ENCODE measurements at places on chromosomes 12 and 14.

- peaks cover 16% of the 10 kb centered on the region for H3K36me3 ChIP-seq
- H3K4me3 ChIP-seq, result peak overlapping the region; percentile 77
- peak; percentile 63 for DNase-seq
- peak overlapping the region; percentile 92 for H3K27ac ChIP-seq
- H3K27me3 ChIP-seq, result no peaks in the 10 kb centered on the region
These were observed 530 bp downstream of the APAF1 start for GRCh38 chr12:98645572-98646067.

GRCh38 chr12:48374164-48374563 lies 23.4 kb upstream of the ZNF641 start:
- DNase-seq, result no peak
- H3K4me1 ChIP-seq, result no peaks in the 10 kb centered on the region
- no peak overlapping the region for H3K27ac ChIP-seq
- no peak overlapping the region for H3K4me3 ChIP-seq
- H3K27me3 ChIP-seq, result no peaks in the 10 kb centered on the region

DNA sequence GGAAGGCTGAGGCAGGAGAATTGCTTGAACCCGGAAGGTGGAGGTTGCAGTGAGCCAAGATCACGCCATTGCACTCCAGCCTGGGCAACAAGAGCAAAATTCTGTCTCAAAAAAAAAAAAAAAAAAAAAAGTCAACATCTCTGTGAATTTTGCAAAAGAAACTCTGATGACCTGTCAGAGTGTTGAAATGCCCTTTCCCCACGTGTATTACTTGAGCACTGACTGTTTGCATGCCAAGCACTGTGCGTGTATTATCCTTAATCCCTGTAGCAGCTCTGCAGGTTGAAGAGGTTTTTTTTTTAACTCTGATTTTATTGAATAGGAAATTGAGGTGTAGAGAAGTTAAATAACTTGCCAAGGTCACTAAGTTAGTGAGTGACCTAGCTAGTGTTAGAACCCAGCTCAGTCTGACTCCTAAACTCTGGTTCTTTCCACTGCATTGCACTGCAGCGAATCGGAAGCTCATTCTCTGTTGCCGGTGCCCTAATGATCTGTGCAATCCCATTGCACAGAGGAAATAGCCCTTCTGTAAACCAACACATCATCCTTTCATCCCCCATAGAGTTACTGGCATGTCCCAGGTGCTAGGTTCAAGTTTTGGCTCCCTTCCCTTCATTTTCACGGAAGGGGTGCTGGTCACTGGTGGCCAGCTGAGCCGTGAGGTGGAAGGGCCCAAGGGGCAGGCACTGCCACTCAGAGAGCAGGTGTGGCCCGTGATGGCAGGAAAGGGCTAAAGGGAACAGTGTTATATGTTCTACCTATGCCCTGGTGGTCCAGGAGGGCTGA lies 122.3 kb downstream of the EML1 start:
- H3K27me3 ChIP-seq, result no peaks in the 10 kb centered on the region
- no peak overlapping the region for H3K27ac ChIP-seq
- peaks cover 53% of the 10 kb centered on the region for H3K36me3 ChIP-seq
- DNase-seq, result no peak
- no peak overlapping the region for H3K4me3 ChIP-seq
- no peaks in the 10 kb centered on the region for H3K4me1 ChIP-seq

- no peaks in the 10 kb centered on the region for H3K4me1 ChIP-seq
- no peaks in the 10 kb centered on the region for H3K36me3 ChIP-seq
- no peak for DNase-seq
- no peak overlapping the region for H3K27ac ChIP-seq
These were observed 388.9 kb downstream of the SOX5 start for GRCh38 chr12:23560611-23561010.

DNA sequence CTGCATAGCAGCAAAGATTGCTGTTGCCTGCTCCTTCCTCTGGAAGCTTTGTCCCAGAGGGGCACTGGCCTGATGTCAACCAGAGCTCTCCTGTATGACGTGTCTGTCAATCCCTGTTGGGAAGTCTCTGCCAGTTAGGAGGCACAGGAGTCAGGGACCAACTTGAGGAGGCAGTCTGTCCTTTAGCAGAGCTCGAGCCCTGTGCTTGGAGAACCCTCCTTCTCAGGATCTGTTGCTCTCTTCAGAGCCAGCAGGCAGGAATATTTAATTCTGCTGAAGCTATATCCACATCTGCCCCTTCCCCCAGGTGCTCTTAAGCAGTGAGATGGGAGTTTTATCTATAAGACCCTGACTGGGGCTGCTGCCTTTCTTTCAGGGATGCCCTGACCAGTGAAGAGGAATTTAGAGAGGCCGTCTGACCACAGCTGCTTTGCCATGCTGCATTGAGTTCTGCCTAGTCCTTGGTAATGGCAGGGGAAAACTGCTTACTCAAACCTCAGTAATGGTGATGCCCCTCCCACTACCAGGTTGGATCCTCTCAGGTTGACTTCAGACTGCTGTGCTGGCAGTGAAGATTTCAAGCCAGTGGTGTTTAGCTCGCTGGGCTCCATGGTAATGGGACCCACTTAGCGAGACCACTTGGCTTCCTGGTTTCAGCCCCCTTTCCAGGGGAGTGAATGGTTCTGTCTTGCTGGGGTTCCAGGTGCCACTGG lies 218.6 kb upstream of the SLC38A2 start:
- no peak for DNase-seq
- no peak overlapping the region for H3K27ac ChIP-seq
- H3K4me1 ChIP-seq, result no peaks in the 10 kb centered on the region
- H3K36me3 ChIP-seq, result no peaks in the 10 kb centered on the region
- H3K4me3 ChIP-seq, result no peak overlapping the region
- no peaks in the 10 kb centered on the region for H3K27me3 ChIP-seq

DNA sequence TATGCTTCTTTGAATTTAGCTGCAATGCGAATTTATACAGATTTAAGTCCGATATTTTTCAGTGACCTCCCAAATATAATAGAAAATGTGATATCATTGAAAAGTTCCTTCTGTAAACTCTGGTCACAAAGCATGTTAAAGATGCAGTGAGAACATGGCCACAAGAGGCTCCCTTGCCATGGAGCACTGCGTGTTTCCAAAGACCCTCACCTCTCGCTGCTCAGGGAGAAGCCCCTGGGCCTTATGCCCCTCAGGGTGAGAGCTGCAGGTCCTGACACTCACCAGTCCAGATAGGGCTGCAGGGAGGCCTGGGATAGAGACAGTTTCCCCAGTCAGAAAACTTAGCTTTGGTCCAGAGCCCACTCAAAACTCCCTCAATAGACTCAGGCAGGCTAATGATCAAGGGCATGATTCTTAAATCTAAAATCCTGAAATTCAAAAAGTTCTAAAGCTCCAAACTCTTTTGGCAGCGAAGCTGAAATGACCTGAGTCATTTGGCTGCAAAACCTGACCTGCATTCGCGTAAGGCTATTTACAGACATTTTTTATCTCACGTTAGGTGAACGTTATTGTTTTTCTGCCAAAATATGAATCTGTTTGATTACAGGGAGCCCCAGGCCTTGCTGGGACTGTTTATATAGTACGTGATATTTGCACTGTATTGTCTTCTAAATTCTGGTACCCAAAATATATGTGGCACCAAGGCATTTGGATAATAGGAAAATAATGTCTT lies 67.8 kb downstream of the CAPZA3 start:
- no peak for DNase-seq
- no peaks in the 10 kb centered on the region for H3K36me3 ChIP-seq
- no peaks in the 10 kb centered on the region for H3K27me3 ChIP-seq
- no peak overlapping the region for H3K4me3 ChIP-seq

DNA sequence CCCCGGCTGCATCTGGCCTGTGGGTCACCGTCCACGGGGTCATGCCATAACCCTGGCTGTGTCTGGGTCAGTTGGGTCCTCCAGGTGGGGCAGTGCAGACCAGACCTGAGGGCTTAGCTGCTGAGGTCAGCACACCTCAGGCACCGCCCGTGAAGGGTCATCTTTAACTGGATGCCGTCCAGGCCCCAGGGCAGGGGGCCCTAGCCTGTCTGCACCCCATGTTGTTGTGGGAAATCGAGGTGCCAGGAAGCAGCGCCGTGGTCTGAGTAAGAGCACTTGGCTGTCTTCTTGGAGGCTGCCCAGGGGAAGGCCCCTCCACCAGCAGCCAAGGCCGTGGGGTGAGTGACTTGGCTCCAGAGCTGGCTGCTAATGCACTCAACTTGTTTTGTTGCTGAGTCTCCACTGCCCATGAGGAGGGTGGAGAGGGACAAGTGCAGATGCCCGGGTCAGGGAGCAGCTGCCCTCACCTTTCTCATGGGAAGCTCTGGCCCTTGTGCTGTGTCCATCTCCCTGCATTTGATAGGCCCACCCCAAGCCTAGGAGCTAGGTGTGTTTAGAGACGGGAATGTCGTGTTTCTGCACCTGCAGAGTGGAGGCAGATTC lies 317.2 kb downstream of the TMEM121 start:
- H3K4me3 ChIP-seq, result no peak overlapping the region
- H3K27ac ChIP-seq, result no peak overlapping the region
- no peaks in the 10 kb centered on the region for H3K36me3 ChIP-seq
- DNase-seq, result no peak

- H3K4me3 ChIP-seq, result no peak overlapping the region
- no peak overlapping the region for H3K27ac ChIP-seq
- H3K36me3 ChIP-seq, result no peaks in the 10 kb centered on the region
- H3K27me3 ChIP-seq, result no peaks in the 10 kb centered on the region
- no peak for DNase-seq
These were observed 25.6 kb upstream of the PCNX1 start for GRCh38 chr14:70881549-70882177.

DNA sequence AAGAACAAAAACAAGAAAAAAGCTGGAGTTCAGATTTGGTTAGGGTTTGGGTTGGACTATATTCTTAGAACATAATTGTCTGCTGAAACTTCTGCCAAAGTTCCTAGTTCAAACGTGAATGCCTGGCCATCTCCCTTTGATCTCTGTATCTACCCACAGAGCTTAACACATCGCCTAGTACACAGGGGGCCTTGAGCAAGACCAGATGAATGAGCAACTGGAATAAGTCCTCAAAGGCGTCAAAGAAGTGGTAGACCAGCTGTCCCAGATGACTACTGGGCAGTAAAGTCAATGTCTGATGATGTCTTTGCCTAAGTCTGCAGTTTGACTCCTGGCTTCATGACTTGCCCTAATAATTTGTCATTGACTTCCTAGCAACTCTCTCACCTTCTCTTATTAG lies 13.9 kb upstream of the STAB2 start:
- no peaks in the 10 kb centered on the region for H3K27me3 ChIP-seq
- H3K4me3 ChIP-seq, result no peak overlapping the region
- no peak for DNase-seq
- peaks cover 8% of the 10 kb centered on the region for H3K4me1 ChIP-seq

DNA sequence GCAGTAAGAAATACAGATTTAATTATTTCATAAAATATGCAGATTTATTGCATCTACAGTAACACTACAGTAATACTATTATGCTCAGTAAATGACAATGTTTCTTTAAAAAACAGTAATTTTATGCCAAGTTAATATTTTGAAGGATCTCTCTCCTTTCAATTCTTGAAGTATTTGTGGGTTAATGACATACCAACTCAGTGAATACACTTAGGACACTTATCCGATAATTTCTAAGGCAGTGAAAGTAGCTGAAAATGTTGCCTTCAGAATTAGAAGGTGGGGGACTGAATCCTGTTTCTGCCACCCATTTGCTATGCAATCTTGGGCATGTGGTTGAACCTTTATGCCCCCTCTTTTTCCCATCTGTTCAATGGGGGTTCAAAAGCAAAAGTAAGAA lies 24.8 kb upstream of the IFNG-AS1 start:
- no peak overlapping the region for H3K27ac ChIP-seq
- H3K36me3 ChIP-seq, result no peaks in the 10 kb centered on the region
- no peak overlapping the region for H3K4me3 ChIP-seq
- H3K4me1 ChIP-seq, result no peaks in the 10 kb centered on the region

GRCh38 chr12:119668324-119668841 lies 450 bp downstream of the PRKAB1 start:
- H3K4me3 ChIP-seq, result peak overlapping the region; percentile 100
- H3K4me1 ChIP-seq, result peaks cover 26% of the 10 kb centered on the region
- H3K36me3 ChIP-seq, result peaks cover 18% of the 10 kb centered on the region
- peak overlapping the region; percentile 97 for H3K27ac ChIP-seq
- no peak for DNase-seq

Measured in large intestine (tissue), 12 donors.